ENCODE measurements at places on chromosomes 5 and 9.

GRCh38 chr5:127330116-127330515, 39.5 kb downstream of the MEGF10 start:
- DNase-seq = no peak

DNA sequence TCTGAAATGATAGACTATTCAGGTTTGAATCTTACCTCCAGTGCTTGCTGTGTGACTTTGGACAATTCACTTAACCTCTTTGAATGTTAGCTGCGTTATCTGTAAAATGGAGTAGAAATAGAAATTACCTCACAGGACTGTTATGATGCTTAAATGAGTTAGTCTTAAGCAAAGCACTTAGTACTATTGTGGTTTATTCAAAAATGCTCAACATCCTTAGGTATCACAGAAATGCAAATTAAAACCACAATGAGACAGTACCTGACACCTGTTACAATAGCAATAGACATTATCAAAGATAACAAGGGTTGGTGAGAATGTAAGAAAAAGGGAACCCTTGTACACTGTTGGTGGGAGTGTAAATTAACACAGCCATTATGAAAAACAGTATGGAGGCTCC, 77.6 kb upstream of the FREM1 start:
- DNase-seq = no peak

DNA sequence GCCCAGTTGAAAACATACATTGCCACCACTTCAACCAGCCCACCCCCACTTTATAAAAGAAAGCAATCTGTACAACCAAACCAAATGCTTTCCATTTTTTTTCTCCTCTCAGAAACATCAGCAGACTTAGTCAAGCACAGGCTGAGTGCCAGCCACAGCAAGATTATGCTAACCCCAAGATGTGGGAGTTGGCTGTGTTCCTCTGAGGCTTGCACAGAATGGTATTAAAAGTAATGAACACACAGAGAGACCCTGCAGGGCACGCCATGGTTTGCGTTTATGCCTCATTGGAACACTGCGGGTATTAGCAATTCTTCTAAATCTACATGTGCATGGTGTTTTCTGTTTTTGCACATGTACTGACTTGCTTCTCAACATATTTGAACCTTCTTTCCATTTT, 419.9 kb upstream of the GRAMD2B start:
- DNase-seq = no peak

DNA sequence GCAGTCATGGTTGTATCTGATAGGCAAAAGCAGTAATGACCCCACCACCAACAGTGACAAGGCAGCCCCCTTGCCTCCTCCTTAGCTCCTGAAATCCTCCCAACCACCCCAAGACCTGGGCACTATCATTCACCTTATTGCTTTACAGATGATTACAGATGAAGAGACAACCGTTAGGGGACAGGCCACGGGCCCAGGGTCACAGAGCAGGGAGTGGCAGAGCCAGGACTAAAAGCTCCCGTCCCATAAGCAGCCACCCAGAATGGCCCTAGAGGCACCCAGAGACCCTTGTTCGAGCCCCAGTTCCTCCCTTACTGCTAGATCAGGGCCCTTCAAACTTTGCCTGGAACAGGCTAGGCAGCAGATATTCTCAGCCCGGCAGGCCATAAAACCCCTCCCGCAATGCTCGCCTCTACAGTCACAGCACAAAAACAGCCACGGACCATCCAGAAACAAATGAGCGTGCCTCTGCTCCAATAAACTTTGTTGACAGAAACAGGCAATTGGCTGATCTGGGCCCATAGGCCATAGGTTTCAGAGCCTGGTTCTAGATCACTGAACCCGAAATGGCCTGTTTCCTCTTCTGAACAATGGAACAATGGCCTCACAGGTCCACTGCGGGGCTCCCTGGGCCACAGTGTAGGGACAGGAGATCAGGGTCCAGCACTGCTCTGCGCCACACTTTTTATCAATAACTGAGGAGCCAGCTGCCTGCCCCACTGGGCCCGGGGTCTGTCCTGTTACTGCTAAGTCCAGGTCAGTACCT, 67.0 kb downstream of the LRSAM1 start:
- no peak for DNase-seq

DNA sequence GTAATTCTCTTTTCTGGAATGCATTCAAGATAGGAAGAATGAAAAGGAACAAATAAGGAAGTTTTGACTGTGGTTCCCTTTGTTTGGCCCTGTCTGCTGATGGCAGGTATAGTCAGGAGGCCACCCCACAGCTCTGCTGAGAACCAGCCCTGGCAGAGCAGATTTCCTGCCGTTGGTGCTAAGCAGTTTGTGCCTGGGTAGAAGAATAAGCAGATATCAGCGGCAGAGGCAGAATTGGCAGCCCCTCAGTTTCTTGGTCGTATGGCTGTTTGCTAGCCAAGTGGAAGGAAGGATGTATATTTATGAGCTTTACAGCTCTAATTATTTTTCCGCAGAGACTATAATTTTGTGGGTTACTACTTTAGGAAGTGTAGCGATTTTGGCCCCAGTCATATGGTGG, 310.2 kb upstream of the RFX3 start:
- no peak for DNase-seq

DNA sequence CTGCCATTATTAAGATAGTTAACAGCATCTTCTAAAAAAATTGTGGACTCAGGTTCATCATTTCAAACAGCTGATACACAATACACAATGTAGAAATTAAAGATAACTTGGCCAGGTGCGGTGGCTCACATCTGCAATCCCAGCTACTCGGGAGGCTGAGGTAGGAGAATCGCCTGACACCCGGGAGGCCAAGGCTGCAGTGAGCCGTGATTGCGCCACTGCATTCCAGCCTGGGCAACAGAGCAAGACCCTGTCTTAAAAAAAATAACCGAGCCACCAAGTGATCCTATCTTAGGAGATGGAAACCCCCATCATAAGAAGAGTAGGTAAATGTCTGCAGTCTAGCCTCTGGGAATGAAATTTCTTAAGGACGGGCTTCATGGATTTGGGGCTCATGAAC, 241.7 kb downstream of the PIK3R1 start:
- DNase-seq = no peak

Data from activated CD4-positive, alpha-beta T cell treated with anti-CD3 and anti-CD28 coated beads, Interleukin-2, Interleukin-4, amounts not matched to agents 100 ng/mL and 50 ng/mL, durations not matched to agents 16 hours and 8 hours (primary cell).